Effector CD8-positive, alpha-beta T cell (primary cell): ENCODE measurements at places on chromosomes 2 and 18.

DNA sequence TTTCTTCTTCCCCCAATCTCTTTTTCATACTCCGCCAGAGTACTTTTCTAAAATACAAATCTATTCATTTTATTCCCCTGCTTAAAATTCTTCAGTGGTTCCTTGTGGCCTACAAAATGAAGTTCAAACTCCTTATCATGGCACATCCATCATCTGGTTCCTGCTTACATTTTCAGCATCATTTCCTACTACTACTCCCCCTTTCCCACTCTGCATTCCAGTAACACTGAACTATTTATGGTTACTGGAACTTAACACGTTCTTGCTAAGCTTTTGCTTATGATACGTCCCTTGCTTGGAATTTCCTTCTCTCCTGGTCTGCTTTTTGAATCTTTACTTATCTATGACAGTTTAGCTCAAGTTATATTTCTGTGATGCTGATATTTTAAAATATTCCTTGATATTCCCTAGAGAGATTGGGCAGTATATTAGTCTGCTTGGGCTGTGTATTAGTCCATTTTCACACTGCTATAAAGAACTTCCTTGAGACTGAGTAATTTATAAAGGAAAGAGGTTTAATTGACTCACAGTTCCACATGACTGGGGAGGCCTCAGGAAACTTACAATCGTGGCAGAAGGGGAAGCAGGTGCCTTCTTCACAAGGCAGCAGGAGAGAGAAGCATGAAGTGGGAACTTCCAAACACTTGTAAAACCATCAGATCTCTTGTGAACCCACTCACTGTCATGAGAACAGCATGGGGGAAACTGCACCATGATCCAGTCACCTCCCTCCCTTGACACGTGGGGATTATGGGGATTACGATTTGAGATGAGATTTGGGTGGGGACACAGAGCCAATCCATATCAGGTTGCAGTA is 53.2 kb downstream of the BMPR2 start:
- DNase-seq = no peak

DNA sequence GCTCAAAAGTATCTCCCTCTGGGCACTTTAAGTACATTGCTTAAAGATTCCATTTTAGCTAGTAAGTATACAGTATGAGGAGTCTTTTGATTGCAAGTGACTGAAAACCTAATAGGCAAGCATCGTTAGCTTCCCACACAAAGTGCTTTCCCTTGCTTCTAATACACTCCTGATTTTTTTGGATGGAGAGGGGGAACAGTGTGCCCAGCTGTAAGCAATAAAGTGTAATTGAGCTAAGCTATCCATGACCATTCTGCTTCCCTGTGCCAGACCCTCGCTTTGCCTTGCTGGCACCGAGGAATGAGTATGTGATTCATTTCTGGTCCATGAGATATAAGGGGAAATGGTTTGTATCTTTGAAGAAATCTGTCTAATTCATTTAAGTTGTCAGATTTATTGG is 3.8 kb upstream of the ZNF24 start:
- DNase-seq = no peak

DNA sequence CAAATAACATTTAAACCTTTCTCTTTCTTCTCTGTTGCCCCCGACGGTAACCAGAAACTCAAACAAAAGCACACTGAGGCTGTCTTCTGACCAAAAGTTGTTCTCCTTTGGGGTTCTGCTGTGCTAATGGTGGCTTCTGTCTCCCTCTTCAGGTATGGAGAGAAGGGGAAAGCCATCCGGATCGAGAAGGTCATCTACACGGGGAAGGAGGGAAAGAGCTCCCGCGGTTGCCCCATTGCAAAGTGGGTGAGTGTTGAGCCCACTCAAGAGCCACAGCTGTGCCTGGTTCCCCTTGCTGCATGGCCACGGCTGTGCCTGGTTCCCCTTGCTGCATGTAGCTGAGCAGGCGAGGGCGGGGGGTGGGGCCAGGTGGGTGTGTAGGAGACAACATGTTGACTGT is 67.4 kb downstream of the BOLA3 start:
- no peak for DNase-seq

DNA sequence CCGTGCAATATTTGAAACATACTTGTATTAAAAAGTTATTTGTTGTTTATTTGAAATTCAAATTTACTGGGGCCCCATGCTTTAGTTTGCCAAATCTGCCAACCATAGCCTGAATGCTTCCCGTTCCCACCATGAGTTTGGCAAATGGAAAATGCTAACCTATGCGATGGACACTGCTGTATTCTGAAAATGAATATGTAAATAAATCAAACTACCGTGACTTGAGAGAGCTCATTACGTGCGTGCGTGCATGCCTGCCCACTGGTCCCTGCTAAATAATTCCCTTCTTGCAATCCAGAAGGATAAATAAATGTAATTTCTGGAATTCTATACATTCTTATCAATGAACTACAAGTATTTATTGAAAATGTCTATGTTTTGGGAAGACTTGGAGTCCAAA is 3.2 kb downstream of the BOD1L2 start:
- DNase-seq = no peak
